Activated T-cell treated with anti-CD3 and anti-CD28 coated beads, Interleukin-2, amount 50 U/mL, for 1 hour (primary cell): ENCODE measurements at places on chromosomes 12 and 14.

GRCh38 chr14:77306851-77307496, 13.7 kb downstream of the POMT2 start:
- no peak for DNase-seq

DNA sequence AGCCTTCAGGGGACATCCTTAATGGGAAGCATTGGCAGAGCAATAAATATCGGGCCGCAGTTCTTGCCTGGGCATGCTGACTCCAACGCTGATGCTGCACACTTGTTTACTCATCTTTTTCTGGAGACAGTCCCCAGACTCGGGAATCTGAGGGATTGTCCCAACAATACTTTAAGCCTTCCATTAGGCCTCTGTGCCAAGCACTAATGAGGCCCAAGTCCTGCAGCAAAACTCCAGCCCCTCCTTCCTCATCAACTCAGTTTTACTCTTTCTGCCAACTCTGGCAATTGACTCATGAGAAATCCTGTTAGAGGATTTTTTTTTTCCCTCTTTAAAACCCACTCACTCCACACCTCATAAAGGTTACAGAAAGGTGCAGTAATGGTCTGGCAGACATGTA, 233.4 kb upstream of the PELI2 start:
- no peak for DNase-seq

- no peak for DNase-seq
These were observed 1.8 kb upstream of the ZBTB39 start for GRCh38 chr12:57008178-57008577.

DNA sequence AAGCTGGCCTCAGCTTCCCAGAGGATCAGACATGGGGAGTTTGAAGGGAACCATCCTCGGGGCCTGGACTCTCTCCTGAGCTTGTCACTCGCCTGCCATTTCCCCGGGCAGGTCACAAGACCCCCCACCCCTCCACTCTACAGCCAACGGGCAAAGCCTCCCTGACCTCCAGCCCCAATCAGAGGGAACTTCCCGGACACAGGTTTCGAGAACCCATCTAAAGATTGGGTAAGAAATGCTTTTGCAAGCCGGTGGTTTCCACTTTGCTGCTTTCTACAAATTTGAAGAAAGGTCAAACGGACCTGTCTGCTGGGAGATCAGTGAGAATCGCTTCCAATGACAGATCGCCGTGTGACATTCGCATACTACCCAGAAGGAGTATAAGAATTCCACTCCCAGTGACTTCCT, 89.6 kb downstream of the SCARB1 start:
- no peak for DNase-seq

GRCh38 chr12:53502331-53502730, 1.2 kb downstream of the TARBP2 start:
- DNase-seq: no peak

- no peak for DNase-seq
These were observed 146.8 kb upstream of the C14orf180 start for GRCh38 chr14:104432611-104433231.

DNA sequence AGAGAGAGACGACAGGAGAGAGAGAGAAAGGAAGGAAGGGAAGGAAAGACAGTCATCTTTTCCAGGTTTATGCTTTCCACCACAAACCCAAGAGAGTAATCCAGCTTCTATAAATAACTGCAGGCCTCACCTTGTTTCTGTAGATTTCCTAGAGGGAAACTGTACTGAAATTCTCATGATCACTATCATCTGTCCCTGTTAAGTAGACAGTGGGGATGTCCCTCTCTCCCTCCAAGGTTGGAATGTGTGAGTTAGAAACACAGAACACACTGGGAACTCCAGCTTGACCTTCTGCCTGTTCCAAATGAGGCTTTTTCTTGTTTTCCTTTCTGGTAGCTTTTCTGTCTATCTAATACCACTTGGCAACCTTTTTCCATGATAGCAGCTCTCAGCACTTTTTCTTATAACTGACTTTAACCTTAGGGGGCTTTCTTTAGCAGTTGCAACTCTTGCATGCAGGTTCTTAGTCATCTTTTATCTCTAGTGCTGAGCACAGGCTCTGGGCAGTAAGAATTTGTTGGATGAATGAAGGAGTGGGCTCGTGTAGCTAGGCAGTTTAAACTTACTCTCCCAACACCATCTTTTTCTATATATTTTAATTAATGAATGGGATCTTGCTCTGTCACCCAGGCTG, 22.8 kb upstream of the FBXO33 start:
- DNase-seq: no peak
